ENCODE measurements at places on chromosomes 3 and 15.

DNA sequence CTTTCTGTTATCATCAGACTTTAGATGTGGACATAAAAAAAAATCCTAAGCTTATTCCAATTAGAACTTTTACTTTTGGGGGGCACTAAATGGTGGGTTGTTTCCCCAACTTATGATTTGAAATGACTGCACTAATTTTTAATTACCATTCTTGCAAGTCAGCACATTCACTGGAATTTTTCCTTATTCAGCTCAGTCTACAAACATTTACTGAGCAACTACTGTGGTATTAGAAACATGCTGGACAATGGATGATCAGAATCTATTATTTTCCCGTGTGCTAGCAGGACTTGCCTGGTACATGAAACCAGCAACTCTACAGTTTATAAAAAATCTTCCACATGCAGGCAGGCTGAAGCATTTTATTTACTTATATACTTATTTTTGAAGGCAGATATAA is 273.6 kb downstream of the FOXP1 start:
- no peak for DNase-seq

GRCh38 chr15:68984586-68984985 is 29.9 kb upstream of the NOX5 start:
- DNase-seq = no peak

GRCh38 chr3:189360291-189360690 is 188.5 kb downstream of the TPRG1 start:
- no peak for DNase-seq

GRCh38 chr3:32831791-32832190 is 14.0 kb downstream of the TRIM71 start:
- DNase-seq = no peak

- no peak for DNase-seq
These were observed 42.1 kb upstream of the TSPAN3 start for GRCh38 chr15:77112838-77113504.

- no peak for DNase-seq
These were observed 38.6 kb downstream of the MCTP2 start for GRCh38 chr15:94269954-94270353.

GRCh38 chr3:175940881-175941280 is 1081.7 kb downstream of the NAALADL2 start:
- DNase-seq = no peak

DNA sequence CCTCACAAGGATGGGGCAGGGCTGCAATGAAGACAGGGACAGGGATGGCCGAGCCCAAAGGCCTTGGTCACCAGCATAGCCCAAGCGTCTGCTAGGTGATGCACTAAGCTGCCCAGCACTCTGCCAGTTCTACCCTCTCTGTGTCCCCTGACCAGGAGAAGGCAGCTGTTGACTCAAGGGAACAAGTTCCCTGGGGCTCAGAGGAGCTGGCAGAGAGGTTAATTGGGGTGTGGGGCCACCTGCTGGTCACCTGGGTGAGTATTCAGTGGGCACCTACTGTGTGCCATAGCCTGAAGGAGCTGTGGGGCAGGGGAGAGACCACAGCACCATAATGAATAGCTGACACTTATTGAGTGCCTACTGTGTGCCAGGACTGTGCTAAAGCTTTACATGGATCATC is 22.0 kb upstream of the DOCK3 start:
- no peak for DNase-seq

DNA sequence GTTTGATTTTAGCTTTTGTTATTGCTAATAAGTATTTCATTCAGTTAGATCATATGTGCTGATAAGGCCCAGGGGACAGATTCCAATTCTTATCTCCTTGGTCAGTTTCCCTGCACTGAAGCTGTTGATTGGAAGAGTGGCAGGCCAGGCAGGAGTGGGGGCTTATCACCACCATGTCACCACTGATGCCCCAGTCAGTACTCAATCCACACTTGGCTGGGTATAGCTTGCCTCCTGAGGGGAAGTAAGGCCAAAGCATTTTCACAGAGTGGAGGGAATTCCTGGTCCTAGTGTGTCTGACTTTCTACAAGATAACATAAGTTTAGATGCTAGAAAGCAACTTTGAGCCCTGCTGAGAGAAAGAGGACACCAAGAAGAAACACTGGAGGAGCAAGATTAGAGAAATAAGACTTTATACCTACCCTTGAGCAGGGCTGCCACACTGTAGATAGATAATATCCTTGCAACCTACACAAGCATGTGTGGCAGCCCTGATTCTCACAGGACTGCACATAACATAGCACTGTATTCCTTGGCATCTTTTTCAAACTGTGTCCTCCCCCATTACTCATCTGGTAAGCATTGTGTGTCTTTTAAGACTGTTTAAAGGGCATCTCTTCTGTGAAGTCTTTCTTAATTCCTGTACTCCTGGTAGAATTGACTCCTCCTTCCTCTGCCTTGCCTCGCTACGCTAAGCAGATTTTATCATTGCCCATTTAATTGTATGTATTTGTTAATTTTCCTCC is 24.3 kb downstream of the OXNAD1 start:
- no peak for DNase-seq

DNA sequence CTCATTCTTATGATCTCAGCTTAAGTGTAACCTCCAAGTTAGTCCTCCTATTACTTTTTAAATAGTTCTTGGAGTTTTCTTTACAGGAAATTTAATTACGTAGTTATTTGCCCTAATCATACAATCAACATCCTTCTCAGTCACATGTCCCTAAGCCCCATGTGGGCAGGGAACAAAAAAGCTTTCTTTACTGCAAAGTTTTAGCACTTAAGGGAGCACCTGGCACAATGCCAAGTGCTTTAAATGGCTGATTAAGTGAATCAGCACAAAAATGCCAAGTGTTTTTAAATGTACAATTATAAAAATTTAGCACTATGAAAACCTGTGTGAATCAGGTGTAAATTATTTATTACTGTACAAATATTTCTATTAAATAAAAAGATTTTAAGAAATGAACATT is 445.3 kb downstream of the C3orf38 start:
- no peak for DNase-seq

- DNase-seq = no peak
These were observed 382.8 kb upstream of the CFAP20DC start for GRCh38 chr3:59432665-59433064.

DNA sequence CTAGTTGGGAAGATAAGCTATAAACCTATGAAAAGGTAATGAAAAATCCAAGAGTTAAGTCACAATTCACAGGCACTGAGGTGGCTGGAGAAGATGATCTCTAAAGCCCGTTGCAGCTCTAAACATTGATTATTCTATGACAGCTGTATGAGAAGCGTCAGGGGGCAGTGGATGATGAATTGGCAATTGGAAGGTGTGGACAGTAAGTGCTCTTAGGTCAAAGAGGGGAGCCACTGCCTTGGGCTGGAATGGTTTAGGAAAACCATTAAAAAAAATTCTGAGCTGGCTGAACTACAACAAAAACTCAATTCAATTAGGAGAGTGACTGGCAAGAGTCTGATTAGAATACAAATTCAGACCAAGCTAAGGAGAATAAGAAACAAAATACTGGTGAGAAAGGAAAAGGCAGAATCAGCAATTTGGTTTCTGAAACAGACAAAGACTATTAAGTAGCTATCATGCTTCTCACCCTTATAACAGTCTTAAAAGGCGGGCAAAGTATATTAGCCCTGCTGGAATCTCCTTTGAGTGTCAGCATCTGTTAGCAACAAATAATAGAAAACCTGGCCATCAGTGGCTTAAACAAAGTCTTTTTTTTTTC is 8.8 kb upstream of the NMD3 start:
- no peak for DNase-seq

DNA sequence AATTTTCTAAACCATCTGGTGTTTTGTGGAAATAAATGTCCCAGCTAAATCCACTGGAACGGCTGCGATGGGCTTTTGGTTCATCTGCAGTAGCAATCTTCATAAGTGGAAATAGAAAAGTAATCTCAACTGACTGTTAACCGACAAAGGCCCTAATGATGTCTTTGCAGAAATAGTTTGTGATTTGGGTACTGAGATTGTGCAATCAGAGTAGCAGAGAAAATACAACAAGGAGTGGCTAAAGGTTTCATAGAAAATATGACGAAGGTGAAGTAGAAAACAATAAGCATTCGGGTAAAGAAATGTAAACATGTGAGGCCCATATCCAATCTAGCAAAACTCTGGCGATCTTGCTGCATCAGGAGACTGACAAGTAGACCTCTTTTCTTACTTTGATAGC is 262.6 kb upstream of the MCTP2 start:
- DNase-seq = no peak

GRCh38 chr3:39346785-39347585 is 17.5 kb downstream of the CCR8 start:
- no peak for DNase-seq

DNA sequence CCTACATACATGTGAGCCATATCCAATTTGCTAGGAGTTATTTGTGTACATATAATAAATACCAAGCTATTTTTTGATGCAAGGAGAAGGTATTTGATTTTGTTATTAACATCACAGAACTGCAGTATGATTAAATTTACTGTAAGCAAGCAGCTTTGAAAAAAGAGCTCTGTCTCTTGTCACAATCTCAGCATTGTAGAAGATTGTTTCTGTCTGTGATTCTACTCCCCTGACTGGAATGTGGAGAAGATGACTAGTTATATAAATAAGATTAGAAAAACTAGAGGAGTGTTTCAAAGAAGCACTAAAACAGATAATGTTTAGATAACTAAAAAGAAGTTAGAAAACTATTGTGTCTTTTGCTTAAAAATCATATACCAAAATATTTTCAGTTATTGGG is 17.1 kb upstream of the DCBLD2 start:
- no peak for DNase-seq

DNA sequence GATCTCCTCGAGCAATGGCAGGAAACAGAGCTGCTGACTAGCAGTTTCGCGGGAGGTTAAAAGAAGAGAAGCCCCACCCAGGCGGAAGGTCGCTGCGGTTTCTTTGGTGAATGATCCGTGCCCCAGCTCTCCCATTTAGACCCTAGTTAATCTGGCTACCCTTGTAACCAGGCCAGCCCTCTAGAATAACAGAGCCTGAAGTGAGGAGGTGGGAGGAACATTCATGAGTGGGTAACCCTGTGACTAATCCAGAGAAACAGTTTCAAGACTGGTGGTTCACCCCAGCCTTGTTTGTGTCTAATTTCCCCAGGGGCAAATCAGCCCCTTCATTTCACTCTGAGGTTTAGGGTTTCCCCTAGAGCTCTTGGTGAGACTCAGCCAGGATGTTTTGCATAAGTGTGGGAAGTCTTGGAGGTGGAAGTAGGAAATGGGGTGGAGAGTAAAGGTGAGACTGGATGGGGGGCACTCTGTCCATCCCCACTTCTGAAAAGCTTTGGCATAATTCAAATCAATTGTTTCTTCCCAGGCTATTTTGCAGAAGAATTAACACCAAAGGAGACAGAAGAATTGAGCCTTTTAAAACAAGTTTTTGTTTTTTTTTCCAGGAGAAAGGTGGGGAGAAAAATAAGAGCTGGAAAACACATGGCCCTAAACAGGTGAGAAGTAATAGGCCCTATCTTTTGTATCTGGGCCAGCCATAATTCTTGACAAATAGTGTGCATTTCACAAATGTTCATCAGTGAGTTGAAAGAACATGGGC is 303.1 kb downstream of the RPLP1 start:
- DNase-seq = no peak

DNA sequence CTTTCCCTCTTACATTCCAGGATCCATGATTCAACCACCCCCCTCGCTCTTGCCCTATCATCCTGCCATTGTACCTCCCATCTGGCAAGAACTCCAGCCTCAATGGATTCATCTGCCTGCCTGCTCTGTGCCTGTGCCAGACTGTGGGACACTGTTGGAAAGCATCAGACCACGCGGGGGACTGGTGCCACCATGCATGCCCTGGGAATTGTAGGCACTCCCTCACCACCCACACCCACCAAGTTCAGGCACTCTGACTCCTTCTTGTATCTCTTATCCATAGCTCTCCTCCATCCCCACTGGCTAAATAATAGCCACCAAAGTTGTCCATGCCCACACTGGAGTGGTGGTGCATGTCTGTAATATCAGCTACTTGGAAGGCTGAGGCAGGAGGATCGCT is 143.8 kb downstream of the TPRA1 start:
- DNase-seq = no peak

DNA sequence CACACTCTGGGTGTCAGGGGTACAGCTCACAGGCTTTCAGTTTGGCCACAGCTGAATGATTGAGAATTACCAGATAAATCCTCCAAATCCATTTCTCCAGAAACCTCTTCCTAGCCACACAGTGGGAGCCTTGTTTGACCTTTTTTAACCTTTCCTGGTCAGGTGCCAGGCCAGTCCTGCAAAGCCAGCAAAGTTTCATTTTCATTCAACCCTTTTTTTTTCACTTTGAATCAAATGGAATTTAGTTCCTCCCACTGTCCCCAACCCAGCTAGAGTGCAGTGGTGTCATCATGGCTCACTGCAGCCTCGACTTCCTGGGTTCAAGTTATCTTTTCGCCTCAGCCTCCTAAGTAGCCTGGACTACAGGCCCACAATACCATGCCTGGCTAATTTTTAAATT is 67.8 kb downstream of the NSUN3 start:
- no peak for DNase-seq

DNA sequence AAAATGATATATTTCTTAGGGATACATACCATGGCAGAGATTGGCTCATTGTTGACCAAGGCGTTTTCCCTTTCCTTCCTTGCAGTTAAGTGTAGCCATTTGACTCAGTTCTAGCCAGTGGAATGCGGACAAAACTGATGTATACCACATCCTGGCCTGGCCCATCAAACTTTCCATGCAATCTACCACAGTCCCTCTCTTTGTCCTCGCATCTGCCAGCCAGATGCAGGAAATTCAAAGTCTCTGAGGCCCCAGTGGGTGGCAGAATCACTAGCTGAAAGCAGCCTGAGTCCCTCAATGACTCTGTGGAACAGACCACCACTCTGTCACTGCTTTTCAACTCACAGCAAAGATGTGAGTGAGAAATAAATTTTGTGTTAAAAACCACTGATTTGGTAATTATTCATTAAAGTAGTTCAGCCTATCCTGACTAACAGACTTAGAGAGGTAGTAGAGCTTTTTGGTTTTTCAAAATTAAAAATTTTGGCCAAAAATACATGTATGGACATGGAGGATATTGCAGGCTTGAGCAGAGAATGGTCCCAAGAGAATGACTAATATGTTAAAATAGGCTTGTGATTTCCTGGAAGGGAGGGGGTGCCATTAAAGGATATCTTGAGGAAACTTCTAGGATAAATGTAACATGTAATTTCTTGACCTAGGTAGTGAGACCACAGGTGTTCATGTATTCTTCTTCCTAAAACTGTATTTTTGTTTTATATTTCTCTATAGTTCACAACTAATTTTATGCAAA is 10.9 kb downstream of the LRRFIP2 start:
- DNase-seq = no peak

DNA sequence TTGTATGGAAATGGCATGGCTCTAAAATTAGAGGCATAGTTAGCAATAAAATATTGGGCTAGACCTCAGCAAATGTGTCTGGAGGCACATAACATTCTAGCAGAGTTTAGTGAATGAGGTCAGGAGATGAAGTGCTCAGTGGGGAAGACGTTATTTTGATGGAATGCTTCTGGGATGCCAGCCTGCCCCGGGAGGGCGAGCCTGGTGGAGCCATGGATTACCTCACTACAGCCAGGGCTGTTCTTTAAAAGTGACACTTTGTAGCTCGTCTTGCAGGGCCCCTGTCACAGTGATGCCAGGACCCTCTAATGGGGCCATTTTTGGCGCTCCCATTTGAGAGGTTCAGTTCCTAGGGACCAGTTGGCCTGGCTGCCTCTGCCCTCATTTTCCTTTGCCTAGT is 48.5 kb downstream of the PXYLP1 start:
- DNase-seq = no peak

GRCh38 chr3:158663246-158663645 is 9.2 kb downstream of the LXN start:
- DNase-seq = no peak

All from esophagus squamous epithelium (tissue), 5 donors.